Activated T-helper 1 cell treated with Interleukin-2 at 50 U/mL for 16 hours (primary cell): ENCODE measurements at places on chromosomes 3 and 15.

DNA sequence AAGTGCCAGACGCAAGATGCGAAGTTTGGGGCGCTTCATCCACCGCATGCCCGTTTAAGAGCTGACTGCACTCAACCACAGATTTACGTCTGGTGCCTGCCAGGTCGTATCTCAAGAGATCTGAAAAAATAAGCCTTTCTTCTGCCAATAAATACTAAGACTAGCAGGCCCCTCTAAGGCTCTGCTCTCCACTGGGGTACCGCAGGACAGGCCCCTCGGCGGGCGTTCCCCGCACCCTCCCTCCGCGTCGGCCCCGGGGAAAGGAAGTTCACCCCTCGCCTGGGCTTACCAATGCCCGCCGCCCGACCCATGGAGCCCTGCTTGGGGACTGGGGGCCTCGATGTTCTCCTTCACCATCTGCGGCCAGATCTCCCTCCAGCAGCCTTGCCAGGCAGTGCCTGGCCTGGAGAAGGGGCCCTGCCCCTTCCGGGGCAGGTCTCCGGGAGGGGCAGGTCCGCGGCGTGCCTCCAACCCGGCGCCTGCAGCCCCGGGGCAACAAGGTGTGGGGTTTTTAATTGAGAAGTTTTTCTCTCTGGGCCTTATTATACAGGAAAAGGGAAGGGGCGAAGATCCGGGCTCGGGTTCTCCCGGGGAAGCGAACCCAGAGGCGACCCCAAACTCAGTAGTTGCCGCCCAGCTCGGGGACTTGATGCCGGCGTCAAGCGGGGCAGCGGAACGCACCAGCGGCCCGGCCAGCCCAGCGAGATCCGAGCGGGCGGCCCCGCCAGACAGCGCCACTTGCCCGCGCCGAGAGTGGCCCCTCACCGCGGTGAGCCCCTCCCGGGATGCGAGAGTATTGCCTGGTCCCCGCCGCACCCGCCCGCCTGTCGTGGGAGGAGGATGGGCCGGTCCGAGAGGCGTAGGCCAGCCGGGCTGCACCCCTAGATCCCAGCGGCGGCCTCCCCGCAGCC lies 735 bp downstream of the GOLGA8B start:
- DNase-seq: no peak

DNA sequence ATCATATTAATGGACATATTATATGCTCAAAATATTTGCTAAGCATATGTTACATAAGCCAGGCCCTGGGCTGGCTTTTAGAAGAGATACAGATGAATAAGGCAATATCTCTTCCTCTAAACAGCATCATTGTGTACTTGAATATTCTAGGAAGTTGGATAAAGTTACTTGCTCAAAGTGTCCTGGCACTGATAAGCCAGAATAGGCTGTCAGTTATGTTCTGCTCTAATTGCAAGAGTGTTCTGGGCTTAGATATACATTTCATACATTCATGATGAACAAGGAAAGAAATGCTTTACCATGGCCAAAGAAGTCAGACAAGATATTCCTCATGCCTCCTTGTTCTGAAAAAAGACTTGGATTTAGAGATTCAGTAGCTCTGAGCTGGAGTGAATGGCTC lies 40.7 kb downstream of the KBTBD12 start:
- no peak for DNase-seq

GRCh38 chr3:134276086-134276485 lies 25.4 kb upstream of the RYK start:
- DNase-seq: no peak

DNA sequence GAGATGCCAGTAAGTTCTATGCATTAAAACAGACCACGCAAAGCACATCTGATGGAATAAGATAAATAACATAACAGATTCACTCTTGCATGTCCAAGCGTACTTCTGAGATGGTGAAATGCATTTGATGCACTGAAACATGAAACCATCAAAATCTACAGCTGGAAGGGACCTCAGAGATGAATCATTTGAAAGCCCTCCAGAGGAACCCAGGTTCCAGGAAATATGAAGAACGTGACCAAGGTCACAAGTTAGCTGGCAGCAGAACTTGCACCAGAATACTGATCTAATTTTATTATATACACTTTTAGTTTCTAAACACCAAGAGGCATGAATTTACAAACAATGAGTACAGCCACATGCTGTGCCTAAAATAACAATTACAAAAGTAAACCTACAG lies 957.1 kb downstream of the FHIT start:
- no peak for DNase-seq

DNA sequence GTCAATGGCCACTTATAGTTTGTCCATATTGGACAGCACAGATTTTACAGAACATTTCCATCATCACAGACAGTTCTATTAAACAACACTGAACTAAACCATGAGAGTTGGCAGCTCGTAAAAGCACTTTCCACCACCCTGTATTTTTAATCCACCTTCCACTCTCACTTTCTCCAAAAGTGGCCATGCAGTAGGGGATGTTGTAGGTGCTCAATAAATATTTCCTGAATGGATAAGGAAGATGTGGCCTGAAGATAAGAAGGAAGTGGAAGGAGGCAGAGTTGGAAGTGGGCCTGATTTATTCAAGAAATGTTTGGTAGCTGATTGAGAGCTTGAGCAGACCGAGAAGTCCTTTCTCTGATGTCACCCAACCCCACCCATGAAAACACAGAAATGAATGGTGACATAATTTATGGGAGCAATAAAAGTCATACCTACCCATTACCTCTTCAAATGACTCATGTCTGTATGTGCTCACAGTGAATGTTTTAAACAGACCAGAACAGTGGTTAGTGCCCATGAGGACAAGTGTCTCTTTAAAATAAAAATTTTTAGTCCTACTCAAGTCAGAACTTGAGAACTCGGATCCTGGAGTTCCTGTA lies 39.6 kb upstream of the CTNNB1 start:
- DNase-seq: no peak

DNA sequence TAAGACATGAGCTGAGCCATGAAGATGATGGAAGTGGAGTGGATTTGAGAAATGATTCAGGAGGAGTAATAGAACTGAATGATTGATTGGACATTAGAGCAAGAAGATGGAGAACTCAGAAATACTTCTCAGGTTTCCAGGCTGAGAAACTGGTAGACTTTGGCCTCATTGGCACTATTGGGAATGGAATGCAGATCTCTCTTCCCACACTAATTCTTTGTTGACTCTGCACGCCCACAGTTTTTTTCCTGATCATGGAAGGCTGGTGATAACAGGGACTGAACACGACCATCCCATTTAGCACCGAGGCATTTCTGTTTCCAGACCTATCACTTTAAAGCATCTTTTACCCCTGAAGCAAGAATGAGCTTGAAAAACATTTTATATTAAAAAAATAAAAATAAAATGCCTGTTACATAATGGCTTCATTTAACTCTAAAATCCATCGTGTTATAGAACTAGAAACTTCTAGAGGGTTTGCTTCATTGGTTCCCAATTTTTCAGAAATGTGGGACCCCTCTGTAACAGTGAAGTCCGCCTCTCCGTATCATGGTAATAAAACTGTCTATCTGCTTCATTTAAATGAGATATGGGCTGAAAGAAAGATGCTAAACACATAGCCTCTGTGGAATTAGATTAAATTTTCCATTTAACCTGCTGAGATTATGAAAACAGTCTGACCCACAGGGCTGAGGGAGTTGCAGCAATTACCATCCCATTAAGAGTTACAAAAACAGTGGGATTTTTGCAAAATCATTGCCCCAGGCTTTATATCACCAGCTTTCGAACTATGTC lies 562.0 kb upstream of the CFAP20DC start:
- DNase-seq: no peak

DNA sequence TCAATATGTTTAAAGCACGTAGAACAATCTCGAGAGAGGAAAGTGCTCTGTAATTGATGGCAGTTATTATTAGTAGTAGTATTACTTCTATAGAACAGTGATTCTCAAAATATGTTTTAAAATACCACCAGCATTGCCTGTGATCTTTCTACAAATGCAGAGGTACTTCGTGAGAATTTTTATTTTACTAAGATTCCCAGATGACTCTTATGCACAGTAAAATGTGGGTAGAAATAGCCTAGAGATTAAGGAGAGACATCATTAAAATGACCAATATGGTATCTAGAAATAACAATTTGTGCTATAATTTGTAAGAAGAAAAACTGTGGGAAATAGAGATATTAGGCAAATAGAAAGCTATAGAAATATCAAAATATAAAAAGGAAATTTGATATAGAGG lies 157.9 kb downstream of the SUCNR1 start:
- no peak for DNase-seq

DNA sequence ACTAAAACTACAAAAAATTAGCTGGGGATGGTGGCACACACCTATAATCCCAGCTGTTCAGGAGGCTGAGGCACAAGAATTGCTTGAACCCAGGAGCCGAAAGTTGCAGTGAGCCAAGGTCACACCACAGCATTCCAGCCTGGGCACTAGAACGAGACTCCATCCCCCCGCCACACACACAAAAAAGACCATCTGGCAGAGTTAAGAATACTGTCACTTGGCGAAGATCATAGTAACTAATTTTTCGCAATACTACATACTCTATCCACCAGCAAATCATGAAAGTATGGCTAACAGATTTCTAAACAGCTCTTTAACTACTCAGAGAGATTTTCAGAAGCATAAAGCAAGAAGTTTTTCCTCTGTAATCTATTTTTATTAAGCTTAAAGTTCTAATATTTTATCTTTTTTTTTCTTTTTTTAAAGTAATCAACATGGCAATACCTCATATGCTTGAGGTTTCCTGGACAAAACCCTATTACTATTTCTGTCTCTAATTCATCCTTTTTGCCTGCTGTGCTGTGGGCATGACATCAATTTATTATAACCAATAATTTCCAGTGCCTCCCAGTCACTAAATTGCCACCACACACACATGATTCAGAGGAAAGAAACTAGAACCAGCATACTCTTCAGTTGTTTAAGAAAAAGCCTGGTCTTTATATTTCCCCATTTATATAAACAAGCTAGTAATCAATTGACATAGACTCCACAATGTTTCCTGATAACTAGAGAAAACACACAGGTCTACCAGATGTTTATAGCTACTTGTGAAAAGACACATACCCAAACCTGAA lies 46.9 kb downstream of the CHSY1 start:
- no peak for DNase-seq

- DNase-seq: no peak
Observed at GRCh38 chr3:32848215-32848614, 30.4 kb downstream of the TRIM71 start.

DNA sequence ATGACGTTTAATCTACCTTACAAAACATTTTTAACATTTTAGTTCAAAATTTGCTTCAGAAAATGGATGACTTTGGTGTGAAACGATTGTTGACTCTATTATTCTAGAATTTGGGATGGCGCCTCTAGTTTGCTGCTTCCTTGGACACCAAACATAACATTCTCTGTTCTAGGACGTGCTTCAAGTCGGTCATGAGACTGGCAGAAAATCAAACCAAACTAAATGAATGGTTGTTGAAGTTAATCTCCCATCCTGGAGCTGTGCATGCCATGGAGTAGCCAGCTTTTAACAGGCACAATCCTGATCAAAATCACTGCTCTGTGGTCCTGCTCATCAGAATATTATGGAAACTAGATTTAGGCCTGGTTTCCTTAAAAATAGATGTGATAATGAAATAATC lies 9.6 kb upstream of the LRRFIP2 start:
- DNase-seq: no peak

- no peak for DNase-seq
Observed at GRCh38 chr15:47003568-47003967, 713.7 kb upstream of the SEMA6D start.

DNA sequence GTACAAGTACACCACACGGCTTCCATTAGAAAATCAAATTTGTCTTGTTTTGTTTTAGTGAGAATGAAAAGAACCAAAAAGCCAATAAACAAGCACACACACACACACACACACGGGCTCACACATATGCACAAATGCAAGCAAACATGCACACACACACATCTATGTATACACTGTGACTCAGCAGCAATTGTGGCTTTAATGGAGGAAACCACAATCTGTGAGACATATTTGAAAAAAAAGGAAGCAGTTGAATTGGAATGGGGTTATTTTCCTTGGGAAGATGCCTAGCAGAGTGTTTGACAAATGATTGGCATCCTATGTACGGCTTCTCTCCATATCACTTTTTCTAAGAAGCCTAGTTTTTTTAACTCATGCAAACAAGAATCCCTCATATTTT lies 201.1 kb upstream of the ARRDC4 start:
- DNase-seq: no peak

GRCh38 chr15:91208371-91208770 lies 108.3 kb downstream of the SV2B start:
- no peak for DNase-seq

- DNase-seq: no peak
Observed at GRCh38 chr3:111338059-111338698, 203.8 kb upstream of the CD96 start.

- DNase-seq: no peak
Observed at GRCh38 chr3:184590795-184591194, 29.2 kb downstream of the EPHB3 start.

GRCh38 chr3:14775011-14775410 lies 43.8 kb upstream of the FGD5 start:
- DNase-seq: no peak

GRCh38 chr15:40046721-40047414 lies 7.9 kb upstream of the SRP14 start:
- no peak for DNase-seq

DNA sequence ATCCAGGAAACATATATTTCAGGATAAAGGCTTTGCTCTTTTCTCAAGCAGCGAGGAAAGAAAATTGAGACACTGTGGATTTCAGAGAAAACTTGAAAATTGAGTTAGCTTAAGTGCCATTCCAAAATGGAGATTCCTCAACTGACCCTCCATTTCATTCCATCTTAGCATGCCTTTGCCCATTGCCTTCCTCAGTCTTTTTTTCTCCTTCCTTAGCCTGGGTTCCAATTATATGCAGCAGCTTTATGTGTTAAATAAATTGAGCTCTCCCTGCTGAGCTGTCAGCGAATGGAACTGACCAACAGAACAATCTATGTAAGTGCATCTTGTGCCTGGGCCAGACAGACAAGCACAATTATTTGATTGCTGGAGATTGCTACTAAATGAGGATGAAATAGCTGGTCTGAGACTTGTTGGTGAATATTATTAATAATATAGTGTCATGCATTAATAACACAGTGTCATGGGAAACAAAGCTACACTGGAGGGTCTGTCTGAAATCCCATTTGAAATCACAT lies 6.9 kb upstream of the DNAJC19 start:
- no peak for DNase-seq

- DNase-seq: no peak
Observed at GRCh38 chr3:172800156-172800555, 49.6 kb downstream of the ECT2 start.

- DNase-seq: no peak
Observed at GRCh38 chr15:41967506-41968206, 4.7 kb downstream of the EHD4 start.

- DNase-seq: no peak
Observed at GRCh38 chr15:31526916-31527690, 200.5 kb downstream of the KLF13 start.

DNA sequence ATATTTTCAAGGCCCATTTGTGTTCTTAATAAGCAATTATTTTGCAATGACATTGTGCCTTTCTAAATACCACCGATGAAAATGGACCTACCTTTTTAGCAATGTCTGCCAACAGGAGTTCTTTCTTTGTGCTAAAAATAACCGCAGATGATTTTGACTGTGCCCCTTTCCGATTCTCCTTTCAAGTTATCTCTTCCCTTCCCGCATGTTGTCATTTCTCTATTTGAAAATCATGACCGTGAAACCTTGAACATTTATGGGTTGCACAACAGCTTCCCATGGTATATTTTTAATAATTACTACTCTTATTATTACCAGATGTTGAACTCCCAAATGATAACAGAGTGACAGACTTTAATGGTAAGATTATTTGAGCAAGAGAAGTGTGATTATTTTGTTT lies 10.3 kb upstream of the ETFA start:
- no peak for DNase-seq

- no peak for DNase-seq
Observed at GRCh38 chr3:175326041-175326440, 466.9 kb downstream of the NAALADL2 start.
